ENCODE measurements at places on chromosomes 16 and 17.
A peak's percentile ranks its signal among the peaks of the same experiment; 100 is the strongest.

DNA sequence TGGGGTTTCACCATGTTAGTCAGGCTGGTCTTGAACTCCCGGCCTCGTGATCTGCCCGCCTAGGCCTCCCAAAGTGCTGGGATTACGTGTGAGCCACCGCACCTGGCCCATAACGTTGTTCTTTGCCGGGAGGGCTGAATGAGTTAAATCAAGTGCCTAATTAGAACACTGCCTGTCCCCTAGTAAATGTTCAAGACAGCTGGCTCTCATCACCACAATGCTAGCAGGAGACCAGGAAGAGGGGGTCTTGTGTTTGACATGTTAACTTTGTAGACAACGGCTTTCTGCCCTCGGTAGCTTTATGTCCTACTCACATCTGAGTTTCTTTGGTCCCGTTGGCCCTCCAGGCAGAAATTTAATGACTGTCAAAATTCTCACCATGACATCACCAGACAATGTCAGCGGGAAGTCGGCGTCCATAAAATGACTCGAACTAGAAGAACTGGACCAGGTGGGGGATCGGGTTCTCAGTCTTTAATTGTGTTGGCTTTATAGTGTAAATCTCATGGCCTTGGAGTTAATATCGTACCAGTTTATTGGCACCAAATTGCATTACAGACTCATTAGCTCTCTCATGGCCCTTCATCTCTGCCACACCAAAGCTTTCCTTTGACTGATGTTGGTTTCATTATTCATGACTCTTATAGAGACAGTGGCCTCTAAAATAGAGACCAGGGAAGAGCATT lies 11.4 kb upstream of the ITPRIPL2 start:
- no peak for DNase-seq

DNA sequence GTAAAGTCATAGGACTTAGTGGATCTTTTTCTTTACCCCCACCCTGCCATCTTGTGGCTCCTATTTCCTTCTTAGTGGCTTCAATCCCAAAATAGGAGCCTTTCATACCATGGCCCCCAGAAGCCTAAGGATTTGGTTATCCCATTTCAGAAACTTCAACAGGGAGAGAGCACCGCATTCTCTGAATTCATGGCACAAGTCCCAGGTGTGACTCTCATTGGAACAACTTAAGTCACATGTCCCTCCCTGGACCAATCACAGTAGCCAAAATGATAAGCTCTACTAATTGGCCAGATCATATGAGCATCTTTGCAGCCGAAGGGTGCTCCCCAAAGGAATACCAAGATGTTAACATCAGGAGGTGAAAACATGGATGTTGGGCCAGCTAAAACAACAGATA lies 43.2 kb downstream of the AXIN2 start:
- peak; percentile 40 for DNase-seq

- DNase-seq = no peak
Observed at GRCh38 chr17:44279346-44279665, 11.4 kb upstream of the SLC4A1 start.

DNA sequence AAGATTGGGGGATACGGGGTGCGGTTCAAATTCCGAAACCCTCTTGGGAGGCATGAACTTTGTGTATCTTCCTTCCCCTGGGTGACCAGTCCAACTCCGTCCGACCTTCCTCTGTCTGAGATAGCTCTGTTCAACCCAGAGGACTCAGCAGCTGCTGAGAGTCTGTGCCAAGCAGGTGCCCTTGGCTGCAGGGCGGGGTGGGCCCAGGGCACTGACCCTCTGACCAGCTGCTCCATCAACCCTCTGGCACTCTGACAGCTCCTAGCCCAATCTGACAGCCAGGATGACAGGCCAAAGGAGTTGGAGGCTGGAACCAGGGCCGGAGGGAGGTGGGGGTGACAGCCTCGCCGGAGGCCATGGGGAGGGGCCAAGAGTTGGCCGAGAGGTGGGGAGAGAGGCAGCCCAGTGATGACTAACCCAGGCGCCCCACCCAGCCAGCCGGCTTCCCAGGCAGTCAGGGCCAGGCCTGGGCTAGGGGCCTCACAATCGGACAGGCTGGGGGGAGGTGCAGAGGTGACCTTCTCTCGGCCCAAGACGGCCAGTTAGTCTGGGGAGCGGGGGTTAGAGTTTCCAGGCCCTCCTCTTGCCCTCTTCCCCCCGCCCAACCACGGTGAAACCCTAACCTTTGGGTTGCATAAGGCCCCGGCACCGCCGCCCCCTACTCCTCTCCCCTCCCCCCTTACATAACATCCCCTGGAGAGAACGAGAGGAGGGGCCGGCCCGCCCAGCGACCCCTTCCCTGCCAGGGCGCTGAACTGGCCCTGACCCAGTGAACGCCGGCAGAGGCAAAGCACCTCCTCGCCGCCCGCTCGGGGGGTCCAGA lies 5.0 kb upstream of the TLCD2 start:
- DNase-seq = peak; percentile 83

DNA sequence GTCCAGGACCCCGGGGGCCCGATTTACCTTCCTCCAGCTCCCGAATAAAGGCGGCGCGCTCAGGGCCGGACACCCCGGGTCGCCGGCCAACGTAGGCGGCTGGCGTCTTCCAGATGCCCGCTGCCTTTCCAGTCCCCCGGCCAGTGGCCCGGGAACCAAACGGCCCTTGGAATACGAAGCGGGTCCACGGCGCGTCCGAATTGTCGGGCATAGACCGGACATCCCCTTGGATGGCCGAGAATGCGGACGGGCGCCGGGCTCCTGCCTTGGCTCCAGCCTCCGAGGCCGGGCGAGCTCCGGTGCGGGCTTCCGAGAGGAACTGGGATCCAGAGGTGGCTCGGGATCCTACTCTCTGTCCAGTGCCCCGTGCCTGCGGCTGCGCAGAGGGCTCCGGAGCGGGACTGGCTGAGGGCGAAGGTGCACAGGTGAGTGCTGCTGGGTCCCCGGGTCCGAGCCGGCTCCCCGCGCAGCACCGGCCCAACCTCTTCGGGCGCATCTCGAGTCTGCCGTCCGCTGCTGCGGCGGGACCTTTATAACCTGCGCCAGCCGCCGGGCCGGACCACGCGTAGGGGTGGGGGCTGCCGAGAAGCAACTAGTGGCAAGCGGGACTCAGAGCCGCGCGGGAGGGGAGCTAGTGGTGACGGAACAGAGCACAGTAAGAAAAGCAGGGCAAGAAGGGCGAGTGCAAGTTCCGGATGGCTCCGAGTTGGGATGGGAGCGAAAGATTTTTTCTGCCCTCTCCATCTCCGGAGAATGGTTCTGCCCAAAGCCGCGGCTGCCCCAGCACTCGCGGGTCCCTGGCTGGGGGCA lies at the start of gene HAP1:
Gene HAP1 (minus strand): TSS at position 505 of the 810 bp plus-strand sequence. CDS start 9 bp downstream, at position 496.
- peak; percentile 35 for DNase-seq

DNA sequence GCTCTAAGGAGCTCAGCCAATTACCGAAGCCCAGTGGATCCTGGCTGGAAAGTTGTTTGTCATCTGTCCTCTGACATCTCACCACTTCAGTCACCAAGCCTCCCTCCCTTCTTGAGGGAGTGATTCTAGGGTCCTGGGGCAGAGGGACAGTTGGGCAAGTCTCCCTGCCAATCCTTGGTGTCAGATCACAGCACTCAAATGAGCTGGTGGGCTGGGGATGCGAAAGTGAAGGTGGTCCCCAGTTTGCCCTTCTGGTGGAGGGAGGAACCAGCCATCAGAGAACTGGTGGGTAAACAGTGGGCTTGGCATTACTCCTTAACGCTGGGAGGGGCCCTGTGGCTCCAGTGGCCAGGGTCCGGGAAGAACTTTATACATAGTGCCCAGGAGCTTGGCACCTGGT lies 4.4 kb upstream of the CALB2 start:
- no peak for DNase-seq

- DNase-seq = no peak
Observed at GRCh38 chr16:84753412-84754326, 53.9 kb downstream of the USP10 start.

- no peak for DNase-seq
Observed at GRCh38 chr17:48491527-48492273, 39.1 kb downstream of the HOXB1 start.

- peak; percentile 45 for DNase-seq
Observed at GRCh38 chr16:80803339-80804055, 901 bp downstream of the CDYL2 start.

DNA sequence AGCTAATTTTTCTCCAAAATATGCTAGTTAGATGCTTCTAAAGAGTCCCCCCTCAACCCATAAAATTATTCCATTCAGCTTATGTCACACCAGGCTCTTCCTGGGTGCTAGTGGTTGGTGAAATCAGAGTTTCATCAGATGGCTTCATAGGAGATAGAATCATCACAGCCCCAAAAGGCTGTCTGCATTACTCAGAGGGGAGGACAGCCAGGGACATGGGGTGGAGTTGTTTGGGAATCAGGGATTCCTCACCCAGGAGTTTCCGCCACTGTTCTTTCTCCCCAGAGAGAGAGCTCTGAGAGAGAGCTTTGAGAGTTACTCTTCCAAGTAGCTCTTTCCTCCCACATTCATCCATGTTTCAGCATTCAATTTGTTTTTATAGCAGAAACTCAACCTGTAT lies 288 bp upstream of the KRT34 start:
- DNase-seq = peak; percentile 78

DNA sequence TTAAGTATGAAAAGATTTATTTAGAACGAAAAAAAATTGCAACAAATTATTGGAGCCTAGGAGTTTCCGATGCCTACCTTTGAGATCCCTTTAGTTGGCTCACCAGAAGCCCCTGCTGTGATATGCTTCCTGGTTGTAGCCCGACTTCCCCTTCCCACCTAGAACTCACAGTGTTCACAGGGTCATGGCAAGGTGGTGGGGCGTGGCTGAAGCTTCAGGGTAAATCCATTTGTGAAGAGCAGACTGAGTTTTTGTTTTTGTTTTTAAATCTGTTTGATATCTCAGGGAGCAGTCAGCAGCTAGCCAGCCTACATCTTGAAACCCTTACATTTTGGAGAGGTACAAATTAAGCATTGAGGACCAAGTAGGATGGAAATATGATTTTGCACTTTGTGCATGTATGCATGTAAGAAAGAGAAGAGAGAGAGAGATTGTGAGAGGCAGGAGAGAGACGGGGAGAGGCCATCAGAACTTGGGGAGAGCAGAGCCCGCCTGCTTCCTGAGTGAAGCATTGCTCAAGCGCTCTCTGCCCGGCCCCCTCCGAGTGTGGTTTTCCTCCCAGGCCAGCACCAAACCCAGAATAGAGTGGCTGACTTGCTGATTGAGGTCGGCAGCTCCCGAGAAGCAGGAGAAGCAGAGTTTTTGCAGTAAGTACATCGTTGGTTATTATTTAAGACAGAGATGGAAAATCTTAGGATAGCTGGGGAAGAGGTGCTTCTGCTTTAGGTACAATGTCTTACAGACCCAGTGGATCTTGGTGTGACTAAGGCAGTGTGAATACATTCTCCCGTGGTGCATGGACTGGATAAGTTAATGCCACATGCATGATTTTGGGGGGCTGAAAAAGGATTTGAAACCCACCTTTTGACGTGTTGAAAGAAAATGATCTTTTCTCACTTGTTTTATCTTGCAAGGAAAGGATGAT lies 64.2 kb downstream of the SPECC1 start:
- DNase-seq = peak; percentile 66

- DNase-seq = no peak
Observed at GRCh38 chr16:1990351-1991134, 773 bp downstream of the SYNGR3 start.

- no peak for DNase-seq
Observed at GRCh38 chr16:2025251-2025650, 1.5 kb upstream of the NHERF2 start.

DNA sequence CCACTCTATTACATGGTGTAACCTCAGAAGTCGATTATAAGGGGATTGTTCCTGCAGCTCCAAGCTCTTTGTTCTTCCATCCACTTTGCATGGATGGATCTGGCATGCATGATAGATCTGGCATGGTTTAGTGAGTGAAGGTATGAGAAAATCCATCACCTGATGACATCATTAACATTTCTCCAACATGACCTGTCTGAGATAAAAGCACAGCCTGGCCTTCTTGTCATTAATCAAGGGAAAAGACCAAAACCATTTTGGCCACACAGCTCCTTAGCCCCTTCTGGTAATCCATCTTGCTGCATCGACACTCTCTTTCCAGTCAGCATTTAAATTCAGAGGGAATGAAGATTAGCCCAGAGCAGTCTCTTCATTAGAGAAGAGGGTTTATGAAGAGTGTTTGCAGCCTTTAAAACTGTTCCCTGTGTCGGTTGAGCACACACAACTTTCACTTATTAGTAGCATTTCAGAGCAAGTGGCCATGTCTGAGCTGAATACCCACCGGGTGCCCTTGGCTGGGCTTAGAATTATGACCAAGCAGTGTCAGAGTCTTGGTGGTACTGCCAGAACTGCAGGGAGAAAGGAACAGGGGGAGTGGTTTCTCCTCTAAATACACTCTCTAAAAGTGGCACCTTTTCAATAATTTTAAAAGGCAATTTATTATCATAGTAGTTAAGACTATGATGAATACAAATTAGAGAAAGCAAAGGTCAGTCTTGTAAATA lies 246.0 kb downstream of the HAPSTR1 start:
- DNase-seq = no peak

- no peak for DNase-seq
Observed at GRCh38 chr16:2235695-2236336, 428 bp upstream of the DNASE1L2 start.

GRCh38 chr17:59165933-59166342 lies 10.4 kb downstream of the PRR11 start:
- peak; percentile 60 for DNase-seq

- DNase-seq = no peak
Observed at GRCh38 chr16:30743716-30744115, 4.5 kb upstream of the PHKG2 start.

GRCh38 chr16:28503470-28504259 lies 3.0 kb downstream of the IL27 start:
- no peak for DNase-seq

- no peak for DNase-seq
Observed at GRCh38 chr17:75267153-75267410, 3.9 kb downstream of the MIF4GD start.

DNA sequence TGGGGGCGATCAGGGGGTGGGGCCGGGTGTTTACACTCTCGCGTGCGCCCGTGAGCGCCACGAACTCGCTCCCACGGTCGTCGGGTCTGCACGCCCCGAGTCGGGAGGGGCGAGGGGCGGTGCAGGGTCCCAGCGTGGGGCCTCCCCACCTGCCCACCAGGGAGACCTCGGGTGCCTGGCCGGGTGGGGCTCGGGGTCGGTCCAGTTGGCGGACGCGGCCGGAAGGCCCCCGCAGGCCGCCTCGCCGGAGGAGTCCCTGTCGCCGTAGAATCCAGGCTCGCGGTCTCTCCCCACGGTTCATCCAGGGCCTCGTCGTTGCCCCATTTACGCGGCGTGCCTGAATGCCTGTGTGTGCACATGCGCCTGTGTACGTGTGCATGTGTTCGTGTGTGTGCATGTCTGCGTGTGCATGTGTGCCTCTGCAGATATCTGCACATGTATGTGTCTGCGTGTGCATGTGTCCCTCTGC lies 510 bp upstream of the RAB40B start:
- DNase-seq = no peak

- no peak for DNase-seq
Observed at GRCh38 chr16:57335366-57335765, 23.2 kb upstream of the CCL22 start.
